ENCODE measurements at places on chromosomes 3 and 15. TPM values are rescaled to one million over a fixed set of nuclear protein-coding genes. Genes with fewer than 3 reads are reported as not detected.

SNTN gene
- total RNA-seq = not detected

EPHB3 gene
- 0.39 TPM for total RNA-seq

PML gene
- 54.7 TPM for total RNA-seq

GOLGA8J gene
- not detected for total RNA-seq
